ENCODE measurements at places on chromosomes 1 and 21.

DNA sequence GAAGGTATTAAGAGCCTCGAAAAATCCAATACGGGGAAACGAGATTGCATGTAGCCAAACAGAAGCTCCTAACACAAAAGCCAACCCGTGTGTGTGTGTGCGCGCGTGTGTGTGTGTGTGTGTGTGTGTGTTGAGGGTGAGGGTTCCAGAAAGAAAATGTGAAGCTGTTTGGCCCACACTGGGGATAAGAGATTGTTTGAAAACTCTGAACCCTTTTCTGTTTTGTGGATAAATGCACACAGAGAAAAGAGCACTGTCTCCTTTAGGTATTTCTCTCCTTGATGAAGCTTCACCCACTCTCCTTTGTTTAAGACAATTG lies 1.9 kb downstream of the WLS start:
- DNase-seq: no peak

GRCh38 chr1:65980237-65980636 lies 187.5 kb downstream of the PDE4B start:
- DNase-seq: no peak

GRCh38 chr21:36386031-36386642 lies 945 bp downstream of the CHAF1B start:
- DNase-seq: no peak

GRCh38 chr1:35592991-35593769 lies 20.1 kb downstream of the TFAP2E start:
- DNase-seq: no peak

GRCh38 chr1:208425096-208425495 lies 180.9 kb upstream of the PLXNA2 start:
- no peak for DNase-seq

DNA sequence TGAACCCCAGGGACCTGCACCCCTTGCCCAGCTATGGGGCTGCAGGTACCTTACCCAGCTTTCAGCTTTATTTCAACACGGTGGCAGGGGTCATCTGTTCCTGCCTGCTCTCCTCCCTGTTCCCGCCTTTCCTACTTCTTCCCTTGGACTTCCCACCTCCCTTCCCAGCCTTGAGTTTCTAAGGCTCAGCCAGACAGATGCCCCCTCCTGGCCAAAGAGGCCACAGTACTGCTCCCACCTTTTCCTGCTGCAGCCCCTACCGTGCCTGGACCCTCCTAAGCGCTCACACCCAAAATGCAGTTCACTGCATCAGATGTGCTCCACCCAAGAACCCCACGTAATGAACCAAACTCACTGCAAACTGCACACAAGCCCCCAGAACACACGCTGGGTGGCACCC lies 7.7 kb downstream of the NOC2L start:
- DNase-seq: no peak

Measured in activated CD4-positive, alpha-beta memory T cell treated with anti-CD3 and anti-CD28 coated beads, Interleukin-2, amount 10 ng/mL, durations not matched to agents 7 days and 5 days (primary cell).